ENCODE measurements at places on chromosomes 1 and 21. TPM values are rescaled to one million over a fixed set of nuclear protein-coding genes. Genes with fewer than 3 reads are reported as not detected.

Gene S100A3
- total RNA-seq: 42.6 TPM

Gene HMGCS2
- total RNA-seq: 389 TPM

Gene TMPRSS2
- total RNA-seq: 5.9 TPM

Gene GADD45A
- 27.6 TPM for total RNA-seq

Gene PDZK1IP1
- total RNA-seq: 162 TPM

Gene XCL1
- not detected for total RNA-seq

DNA sequence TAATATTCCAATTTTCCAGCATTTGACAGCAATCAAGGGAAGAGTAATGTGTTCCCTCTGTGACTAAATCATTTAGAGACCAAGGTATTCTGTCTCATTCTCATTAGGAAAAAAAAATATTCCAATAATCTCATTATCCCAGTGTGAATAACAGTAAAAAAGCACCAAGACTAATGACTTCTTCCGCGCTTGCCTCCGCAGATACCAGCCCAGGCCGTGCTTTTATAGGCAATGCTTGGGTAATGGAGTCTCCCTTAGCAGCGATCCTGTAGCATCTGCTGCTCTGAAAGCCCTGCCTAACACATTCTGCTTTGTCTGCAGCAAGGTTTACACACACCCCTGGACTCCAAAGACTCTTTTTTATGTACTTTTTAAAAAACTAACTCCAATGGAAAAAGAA, 470.0 kb upstream of the CAMK1G start:
- no peaks in the 10 kb centered on the region for H3K27me3 ChIP-seq
- DNase-seq: no peak
- H3K36me3 ChIP-seq: no peaks in the 10 kb centered on the region
- no peaks in the 10 kb centered on the region for H3K4me1 ChIP-seq

GRCh38 chr1:153553096-153553495, 4.0 kb upstream of the S100A3 start:
- no peak for DNase-seq
- peak overlapping the region; percentile 25 for H3K27ac ChIP-seq
- no peak overlapping the region for H3K4me3 ChIP-seq
- H3K27me3 ChIP-seq: no peaks in the 10 kb centered on the region
- H3K36me3 ChIP-seq: no peaks in the 10 kb centered on the region
- H3K4me1 ChIP-seq: peaks cover 65% of the 10 kb centered on the region

DNA sequence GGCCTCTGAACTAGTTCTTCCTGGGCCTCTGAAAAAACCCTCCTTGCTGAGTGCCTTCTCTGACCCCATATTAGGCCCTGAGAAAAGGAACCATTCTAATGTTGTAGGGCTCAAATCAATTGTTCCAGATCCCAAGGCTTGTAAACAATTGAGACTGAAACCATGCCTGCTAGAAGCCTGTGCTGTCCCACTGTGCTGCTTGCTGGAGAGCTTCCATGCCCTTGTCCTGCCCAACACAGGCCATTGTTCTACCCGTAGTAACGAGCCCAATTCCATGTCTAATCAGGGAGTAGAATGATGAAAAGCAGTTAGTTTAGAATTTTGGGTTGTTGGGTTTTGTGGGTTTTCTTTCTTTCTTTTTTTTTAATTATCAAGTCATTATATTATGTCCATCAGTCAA, 47.4 kb downstream of the ZNF281 start:
- H3K27ac ChIP-seq: no peak overlapping the region
- no peak overlapping the region for H3K4me3 ChIP-seq
- no peaks in the 10 kb centered on the region for H3K36me3 ChIP-seq
- DNase-seq: no peak
- no peaks in the 10 kb centered on the region for H3K4me1 ChIP-seq
- no peaks in the 10 kb centered on the region for H3K27me3 ChIP-seq

- H3K36me3 ChIP-seq: no peaks in the 10 kb centered on the region
- no peaks in the 10 kb centered on the region for H3K4me1 ChIP-seq
- no peaks in the 10 kb centered on the region for H3K27me3 ChIP-seq
- no peak overlapping the region for H3K27ac ChIP-seq
- no peak for DNase-seq
- no peak overlapping the region for H3K4me3 ChIP-seq
Observed at GRCh38 chr1:97573553-97573952, 347.3 kb downstream of the DPYD start.

GRCh38 chr1:33637846-33638440, 165.5 kb downstream of the ZSCAN20 start:
- H3K27ac ChIP-seq: no peak overlapping the region
- H3K4me3 ChIP-seq: no peak overlapping the region
- no peak for DNase-seq
- peaks cover 28% of the 10 kb centered on the region for H3K27me3 ChIP-seq

GRCh38 chr21:37219761-37220432, 47.2 kb downstream of the VPS26C start:
- peaks cover 15% of the 10 kb centered on the region for H3K36me3 ChIP-seq
- peak overlapping the region; percentile 72 for H3K27ac ChIP-seq
- peaks cover 7% of the 10 kb centered on the region for H3K4me1 ChIP-seq
- DNase-seq: no peak
- no peaks in the 10 kb centered on the region for H3K27me3 ChIP-seq

DNA sequence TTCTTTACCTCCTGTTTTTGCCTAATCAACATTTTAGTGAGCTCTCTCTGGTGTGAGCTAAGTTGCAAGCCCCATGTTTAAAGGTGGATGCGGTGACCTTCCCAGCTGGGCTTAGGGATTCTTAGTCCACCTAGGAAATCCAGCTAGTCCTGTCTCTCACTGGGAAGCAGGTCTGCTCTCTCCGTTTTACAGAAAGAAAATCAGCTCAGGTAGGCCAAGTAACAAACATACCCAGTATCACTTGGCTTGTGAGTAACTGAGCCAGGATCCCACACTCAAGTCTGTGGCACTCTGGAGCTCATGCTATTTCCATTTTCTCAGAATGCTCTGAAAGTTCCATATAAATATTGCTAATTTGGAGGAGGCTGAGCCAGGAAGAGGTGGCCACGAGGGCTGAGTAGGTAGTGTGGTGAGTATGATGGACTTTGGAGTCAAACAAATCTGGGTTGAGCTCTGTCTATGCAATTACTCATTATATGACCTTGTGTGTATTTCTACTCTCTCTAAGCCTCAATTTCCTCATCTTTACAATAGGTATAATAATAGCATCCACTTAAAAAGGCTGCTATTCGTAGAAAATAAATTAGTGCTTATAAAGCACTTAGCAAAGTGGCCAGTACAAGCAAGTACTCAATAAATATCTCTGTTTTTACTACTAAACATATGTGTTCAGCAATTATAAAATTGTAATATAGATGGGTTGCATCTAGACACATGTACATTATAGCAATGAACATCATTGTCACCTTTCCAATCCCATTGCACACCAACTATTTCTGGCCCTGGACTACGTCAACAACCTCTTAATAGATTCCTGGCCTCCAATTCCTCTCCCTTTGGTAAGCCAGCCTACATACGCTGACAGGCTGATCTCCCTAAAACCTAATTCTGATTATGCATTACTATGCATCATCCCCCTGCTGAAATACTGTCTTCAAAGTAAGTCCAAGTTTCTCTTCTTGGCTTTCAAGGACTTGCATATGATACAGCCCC, 32.7 kb upstream of the DHCR24 start:
- H3K36me3 ChIP-seq: no peaks in the 10 kb centered on the region
- peaks cover 17% of the 10 kb centered on the region for H3K4me1 ChIP-seq
- H3K27me3 ChIP-seq: no peaks in the 10 kb centered on the region
- no peak overlapping the region for H3K27ac ChIP-seq

DNA sequence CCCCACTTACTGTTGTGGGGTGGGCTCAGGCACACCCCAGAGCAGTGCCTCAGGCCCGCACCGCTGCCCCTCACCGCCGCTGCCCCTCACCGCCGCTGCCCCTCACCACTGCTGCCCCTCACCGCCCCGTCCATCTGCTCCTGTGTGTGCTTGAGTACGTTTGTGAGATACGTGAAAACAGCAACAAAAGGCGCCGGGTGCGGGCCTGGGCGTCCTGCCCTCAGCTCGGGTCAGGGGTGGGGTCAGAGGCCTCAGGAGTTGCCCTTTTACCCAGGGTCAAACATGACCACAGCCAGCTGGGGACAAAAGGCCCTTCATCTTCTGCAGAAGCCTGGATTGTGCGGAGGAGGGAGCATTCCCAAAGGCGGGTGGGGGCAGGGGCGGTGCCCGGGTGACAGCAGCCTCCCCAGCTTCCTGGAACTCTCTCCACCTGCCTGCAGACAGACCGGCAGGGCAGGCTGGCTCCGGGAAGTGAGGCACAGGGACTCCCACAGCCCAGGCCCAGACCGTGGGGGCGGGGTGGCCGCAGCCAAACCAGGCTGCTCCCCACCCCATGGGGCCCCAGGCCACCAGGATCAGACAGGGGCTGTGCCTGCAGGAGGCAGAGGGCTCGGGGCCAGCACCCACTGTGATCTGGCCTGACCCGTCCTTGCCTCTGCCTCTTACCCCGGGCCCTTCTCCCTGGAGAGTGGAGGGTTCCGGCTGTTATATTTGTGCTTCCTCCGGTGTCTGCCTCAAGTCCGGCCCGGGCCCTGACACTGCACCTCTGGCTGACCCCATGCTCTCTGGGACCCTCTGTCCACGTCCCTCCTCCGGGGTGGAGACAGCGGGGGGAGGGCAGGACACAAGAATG, 2.3 kb upstream of the VWA1 start:
- H3K4me3 ChIP-seq: peak overlapping the region; percentile 70
- peaks cover 89% of the 10 kb centered on the region for H3K4me1 ChIP-seq
- no peaks in the 10 kb centered on the region for H3K27me3 ChIP-seq
- H3K27ac ChIP-seq: peak overlapping the region; percentile 92
- peak; percentile 88 for DNase-seq
